WTC11 (cell line): ENCODE measurements at places on chromosomes 11 and 22.

GRCh38 chr22:26554956-26555355 lies 35.0 kb downstream of the TPST2 start:
- DNase-seq = no peak

DNA sequence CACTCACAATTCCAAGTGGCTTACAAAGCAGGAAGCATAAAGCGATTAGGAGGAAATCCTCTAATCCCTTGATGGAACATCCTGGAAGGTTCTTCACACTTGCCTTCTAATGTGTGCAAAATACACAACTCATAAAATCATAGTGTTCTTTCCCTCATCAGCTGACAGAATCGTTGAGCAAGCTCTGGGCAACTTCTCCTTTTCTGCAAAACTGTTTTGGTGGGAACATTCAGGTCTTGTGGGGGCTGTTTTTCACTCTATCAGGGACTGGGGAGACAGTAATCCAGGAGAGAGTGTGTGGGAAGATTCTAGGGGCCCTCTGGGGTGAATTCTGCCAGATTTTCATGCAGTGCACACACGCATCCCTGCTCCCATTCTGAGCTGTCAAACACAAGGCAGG lies 53.2 kb downstream of the IRAG1 start:
- DNase-seq = no peak

DNA sequence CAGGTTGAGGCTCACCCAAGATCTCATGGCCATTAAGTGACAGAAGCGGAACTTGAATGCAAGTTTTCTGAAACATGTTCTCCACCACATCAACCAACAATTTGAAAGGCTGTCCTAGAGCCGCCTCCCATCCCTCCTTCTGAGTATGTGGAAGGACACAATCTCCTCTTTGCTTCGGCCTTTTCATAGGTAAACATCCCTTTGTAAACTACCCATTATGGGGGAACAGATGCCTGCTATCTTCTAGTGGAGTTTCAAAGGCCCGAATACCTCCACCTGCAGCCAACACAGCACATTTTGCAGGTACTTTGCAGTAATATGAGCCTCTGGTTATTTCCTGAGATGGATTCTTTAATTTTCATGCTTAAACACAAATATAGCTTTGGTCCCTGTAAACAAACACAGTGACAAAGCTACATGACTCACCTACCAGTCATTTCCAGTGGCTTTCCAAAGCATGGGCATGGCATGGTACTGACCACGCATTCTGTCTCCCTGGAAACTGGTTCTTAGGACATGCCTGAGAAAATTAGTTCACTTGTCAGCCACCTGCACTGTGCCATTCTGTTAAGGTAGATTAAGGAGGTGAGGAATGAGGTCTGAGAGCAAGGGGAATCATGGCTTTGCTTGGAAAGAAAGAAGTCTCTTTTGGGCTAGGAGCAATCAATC lies 60.2 kb downstream of the EHF start:
- no peak for DNase-seq

DNA sequence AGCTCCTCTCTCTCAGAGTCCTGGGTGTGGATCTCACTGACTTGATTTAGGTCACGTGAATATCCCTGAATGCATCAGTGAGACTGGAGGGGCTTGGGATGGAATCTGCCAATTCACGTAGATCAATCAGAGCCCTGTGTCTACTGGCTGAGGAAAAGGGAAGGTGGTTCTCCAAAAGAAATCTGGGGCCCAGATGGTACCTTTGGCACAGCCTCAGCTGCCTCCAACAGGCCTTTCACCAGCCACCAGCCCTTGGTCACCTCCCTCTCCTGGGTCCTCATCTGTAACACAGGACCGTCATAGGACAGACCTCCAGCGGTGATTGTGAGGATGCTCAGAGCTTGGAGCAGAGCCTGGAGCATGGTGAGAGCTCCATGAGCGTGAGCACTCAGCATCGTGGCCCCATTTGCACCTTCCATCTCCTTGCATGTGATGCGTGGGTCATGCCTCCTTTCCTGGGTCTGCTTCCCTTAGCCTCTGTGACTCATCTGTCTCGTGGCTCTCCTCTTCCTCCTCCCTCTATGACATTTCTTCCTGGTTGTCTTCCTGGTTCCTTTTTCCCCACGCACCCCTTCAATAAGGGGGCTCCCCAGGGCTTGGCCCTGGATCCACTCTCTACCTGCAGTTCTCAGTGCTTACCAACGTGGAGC lies 7.5 kb upstream of the MIEF1 start:
- no peak for DNase-seq

- no peak for DNase-seq
Observed at GRCh38 chr11:10909141-10909883, 51.5 kb upstream of the ZBED5 start.

DNA sequence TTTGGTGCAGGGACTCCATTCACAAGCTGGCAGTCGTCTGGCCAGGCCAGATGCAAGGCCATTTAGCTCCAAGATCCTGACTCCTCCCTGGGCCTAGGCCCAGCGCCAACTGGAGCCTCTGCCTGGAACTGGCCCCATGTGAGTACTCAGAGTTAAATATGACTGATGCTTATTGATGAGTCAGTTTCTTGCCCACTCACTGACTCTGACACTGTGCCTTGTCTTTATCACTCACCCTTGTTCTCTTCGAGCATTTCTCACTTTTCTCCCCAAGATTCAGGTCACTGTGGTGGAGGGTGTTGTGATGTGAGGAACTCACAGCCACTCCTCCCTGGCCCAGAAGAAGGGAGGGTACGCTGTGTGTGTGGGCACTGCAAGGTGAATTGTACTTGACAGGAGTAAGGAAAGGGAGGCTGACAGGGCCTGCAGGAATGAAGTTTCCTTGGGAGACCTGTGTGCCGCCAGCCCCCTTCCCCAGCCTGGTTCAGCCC lies 23.2 kb upstream of the ST3GAL4 start:
- DNase-seq = no peak

DNA sequence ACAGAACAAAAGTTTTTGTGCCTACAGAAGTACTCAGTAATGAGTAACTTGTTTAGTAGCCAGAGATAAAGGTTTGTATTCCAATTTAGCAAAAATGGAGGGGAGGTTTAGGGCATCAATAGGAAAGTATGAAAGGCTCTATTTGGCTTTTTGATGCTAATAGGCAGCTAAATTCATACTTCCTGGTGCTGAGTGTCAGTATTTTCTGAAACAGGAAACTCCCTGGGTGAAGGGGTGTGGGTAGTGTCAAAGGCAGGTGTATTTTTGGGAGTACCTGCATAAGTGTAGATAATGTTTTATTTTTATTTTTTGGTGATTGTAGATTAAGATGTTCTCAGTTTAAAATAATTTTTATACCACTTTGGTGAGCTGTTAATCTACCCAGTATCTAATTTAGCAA lies 29.3 kb upstream of the MMP7 start:
- no peak for DNase-seq

DNA sequence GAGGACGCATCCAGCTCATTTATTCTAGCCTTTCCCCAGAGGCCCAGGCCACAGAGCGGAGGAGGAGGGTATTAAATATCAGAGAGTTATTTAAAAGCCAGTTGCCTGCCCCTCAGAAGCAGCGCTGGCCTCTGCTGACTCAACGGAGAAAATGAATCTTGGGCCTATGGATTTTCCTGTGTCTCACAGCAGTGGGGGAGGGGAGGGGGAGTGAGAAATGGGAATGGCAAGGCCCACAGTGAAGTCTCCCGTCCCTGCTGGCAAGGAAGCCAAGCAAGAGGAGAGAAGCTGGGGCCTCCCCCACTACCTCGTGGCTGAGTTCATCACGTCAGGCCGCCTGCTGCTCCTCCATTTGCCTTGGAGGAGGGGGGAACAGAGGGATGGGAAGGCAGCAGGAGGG lies 4.5 kb upstream of the TPBGL start:
- peak; percentile 26 for DNase-seq

DNA sequence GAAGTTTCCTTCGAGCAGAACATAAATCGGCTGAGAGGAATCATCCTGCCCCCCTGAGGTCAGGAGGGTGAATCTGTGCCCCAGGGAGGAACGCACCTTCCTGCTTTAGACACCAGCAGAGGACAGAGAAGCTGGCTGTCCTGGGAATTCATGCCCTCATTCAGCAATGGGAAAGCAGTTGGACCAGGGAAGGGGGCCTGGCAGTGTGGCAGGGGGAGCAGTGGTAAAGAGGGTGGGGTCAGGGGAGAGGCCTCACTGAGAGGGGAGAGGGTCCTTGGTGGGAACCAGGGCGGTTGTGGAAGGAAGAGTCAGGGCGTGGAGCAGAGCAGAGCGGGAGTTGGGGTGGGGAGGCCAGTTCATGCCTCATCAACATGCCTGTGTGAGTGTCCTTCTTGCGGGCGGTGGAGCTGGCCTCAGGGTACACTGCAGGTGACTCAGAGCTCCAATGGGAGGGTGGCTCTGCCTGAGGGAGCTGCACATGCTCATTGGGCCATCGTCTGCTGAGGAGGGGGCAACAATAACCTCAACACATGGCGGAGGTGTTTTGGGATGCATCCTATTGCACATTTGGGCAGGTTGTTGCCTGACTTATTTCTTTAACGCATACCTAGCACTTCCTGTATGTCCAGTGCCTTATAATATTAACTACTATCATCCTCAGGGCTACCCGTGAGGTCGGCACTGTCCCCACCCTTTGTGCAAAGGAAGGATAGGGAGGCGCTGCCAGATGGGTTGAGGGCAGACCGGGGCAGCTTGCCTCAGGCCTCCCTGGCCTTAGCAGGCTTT lies 23.2 kb downstream of the MED15 start:
- no peak for DNase-seq

DNA sequence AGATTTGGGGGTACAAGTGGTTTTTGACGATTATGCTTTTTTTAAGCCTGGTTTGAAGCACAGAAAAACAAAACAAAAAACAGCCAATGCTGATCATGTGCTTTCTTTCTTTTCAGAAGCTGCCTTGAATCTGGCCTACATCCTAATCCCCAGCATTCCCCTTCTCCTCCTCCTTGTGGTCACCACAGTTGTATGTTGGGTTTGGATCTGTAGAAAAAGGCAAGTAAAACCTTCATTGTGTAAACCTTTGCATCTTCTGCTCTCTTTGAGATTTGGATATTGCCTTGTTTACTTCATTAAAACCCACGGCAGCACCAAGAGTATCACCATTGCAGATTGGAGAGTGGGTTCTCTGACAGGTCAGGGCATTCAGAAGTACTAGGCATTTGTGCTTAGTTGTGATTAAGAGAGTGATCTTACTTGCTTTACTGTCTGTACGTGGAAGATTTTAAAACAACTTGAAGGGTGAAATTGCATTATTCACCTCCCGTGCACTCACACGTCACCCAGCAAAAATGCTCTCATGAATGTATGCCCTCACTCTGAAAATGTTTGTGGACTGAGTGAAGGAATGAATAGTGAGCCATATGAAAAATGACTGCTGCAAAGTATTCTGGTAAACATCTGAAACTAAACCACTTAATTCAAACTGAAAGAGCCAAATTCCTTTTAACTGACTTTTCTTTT lies 17.0 kb downstream of the LAYN start:
- no peak for DNase-seq

DNA sequence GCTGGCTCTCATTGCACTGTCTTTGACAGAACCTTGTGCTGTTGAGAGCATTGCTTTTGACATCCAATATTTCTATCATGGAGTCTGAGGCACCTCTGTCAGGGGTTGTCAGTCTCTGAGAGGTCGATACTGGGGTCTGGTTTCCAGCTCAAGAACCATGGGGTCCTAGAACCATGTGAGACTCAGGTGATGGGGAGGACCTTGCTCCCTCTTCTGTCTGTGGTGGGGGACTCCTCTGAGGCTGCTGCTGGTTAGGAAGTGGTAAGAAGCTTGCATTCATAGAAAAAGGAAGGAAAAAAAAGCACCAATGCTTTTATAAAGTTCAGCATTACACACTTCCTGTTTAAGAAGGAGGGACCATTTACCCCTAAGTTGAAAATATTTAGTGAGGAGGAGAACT lies 91.8 kb upstream of the CD44 start:
- DNase-seq = no peak

DNA sequence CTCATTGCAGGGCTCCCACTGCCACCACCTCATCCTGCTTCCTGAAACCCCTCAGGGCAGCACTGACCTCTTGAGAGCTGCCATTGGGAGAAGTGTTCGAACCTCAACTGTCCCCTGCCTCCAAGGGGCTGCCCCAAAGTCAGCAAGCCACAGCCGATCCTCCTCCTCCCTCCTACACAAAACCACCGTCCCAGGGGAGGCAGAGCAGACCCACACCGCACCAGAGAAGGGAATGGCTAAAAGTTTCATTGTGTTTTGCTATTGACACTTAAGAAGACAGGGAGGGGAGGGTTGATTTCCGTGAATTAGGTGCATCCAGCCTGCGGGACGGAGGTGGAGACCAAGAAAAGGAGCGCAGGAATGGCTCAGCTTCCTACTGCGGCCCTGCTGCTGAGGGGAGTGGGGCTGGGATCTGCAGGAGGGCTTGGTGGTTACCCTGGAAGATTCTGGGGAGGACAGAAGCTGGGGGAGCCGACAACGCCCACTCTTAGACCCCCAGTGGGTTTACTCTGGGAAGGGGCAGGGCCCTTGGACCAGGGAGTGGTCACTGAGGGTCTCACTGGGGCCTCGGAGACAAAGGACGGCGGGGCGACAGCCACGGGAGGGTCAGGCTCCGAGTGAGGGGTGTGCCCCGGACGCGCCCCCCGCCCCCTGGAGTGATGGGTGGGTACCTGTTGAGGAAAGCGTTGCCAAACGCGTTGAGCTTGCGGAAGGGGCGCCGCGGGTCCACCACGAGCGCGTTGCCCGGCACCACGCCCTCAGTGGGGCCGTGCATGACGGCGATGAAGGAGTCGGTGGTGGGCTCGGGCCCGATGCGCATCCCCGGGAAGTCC lies 815 bp downstream of the EHD1 start:
- DNase-seq = no peak

DNA sequence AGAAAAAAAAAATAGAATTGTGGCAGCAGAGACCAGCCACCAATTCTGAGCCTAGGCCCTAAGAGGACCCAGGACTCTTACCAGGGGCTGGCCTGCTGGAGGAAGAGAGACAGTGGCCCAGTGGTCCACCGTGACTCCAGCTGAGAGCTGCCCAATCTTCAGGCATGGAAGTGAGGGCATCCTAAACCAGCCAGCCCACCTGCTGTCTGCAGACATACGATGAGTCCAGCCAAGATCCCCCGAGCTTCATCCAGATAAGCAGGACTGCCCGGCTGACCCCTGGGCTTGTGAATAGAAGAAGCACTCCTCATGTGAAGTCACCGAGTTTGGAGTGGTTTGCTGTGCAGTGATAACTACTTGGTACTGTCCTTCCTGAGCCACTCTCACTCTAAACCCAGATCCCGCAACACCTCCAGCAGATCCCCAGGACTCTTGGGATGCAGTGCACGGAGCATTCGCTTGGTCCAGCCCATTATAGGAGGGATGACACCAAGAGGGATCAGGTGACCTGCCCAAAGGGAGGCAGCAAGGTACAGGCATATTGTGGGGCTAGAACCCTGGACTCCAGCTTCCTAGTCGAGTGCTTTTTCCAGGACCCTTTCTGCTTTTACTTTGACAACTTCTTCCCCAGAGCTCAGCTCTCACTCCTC lies 41.7 kb upstream of the FGF3 start:
- no peak for DNase-seq

GRCh38 chr11:113308601-113309000 lies 5.8 kb upstream of the TTC12 start:
- DNase-seq = no peak

GRCh38 chr11:126857860-126858808 lies 142.4 kb downstream of the KIRREL3 start:
- no peak for DNase-seq
